PC-9 (cell line): ENCODE measurements at places on chromosomes 4 and X. TPM values are rescaled to one million over a fixed set of nuclear protein-coding genes. Genes with fewer than 3 reads are reported as not detected.

TREX2 gene
- 2.0 and 2.3 TPM in 2 replicates for total RNA-seq

GRCh38 chr4:41154814-41155177 lies 59.5 kb downstream of the APBB2 start:
- H3K4me3 ChIP-seq, result no peak overlapping the region
- H3K4me1 ChIP-seq, result peaks cover 7% of the 10 kb centered on the region
- no peak overlapping the region for H3K27ac ChIP-seq
- H3K36me3 ChIP-seq, result no peaks in the 10 kb centered on the region

DNA sequence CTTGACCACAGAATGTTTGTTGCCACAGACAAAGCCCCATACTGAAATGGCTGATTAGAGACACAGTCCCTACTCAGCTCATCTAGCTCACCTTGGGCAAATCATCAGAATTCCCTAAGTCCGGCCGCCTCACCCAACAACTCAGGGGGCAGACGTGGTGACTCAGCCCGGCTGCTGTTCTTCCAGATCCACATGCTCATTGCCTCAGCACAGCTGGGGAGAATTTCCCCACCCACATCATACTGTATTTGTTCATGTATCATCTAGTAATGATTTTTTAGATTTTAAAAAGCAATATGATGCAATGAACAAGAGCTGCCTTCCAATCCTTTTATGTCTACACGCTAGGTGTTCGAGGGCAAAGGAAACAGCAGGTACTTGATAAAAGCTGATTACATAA lies 333.8 kb upstream of the TENM3 start:
- no peak for DNase-seq
- no peak overlapping the region for H3K4me3 ChIP-seq
- no peak overlapping the region for H3K27ac ChIP-seq
- no peaks in the 10 kb centered on the region for H3K36me3 ChIP-seq
- no peaks in the 10 kb centered on the region for H3K4me1 ChIP-seq

DNA sequence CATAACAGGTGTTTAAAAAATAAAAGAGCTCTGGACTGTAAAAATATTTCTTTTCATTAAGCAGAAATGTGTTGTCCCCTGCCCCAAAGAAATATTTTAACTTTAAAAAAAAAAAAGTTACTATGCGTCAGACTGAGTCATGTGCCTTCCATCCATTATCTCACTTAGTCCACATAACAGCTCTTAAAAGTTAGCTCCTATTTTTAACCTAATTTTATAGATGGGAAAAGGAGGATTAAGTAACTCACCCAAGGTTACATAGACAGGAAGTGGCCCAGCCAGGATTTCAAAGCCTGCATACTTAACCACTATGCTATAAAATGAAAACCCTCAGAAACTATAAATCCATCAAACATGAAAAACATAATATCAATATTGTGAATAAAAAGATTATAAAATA lies 97.7 kb downstream of the MANBA start:
- H3K36me3 ChIP-seq, result no peaks in the 10 kb centered on the region
- no peak for DNase-seq
- no peak overlapping the region for H3K4me3 ChIP-seq
- no peaks in the 10 kb centered on the region for H3K4me1 ChIP-seq
- no peak overlapping the region for H3K27ac ChIP-seq
